ENCODE measurements at places on chromosomes 7 and 10.

GRCh38 chr10:18210711-18211110 lies 70.5 kb downstream of the CACNB2 start:
- H3K27ac ChIP-seq = no peak overlapping the region
- H3K27me3 ChIP-seq = no peaks in the 10 kb centered on the region
- H3K4me1 ChIP-seq = no peaks in the 10 kb centered on the region
- H3K4me3 ChIP-seq = no peak overlapping the region

DNA sequence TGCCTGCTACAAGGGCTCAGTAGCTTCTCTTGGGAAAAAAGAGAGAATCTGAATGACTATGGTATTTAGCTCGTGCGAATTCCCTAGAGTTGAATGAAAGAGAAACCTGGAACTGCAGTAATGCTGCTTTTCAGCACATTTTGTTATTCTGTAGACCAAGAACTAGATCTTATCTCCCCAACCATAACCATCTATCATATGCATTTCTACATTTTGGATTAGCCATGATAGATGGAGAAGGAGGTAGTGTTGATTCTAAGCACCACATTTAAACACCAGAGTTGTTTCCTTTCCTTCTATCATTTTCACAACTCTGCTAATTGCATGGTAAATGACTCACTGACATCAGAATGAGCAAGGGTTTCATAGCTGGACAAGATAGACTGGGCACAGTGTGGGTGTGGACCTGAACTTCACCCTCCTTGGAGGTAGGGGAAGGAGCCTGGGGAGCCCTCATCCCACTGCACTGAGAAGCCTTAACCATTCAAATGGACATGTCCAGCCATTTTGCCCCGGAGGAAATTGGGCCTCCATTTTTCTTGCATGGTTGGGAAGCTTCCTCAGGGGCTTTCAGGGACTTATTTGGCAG lies 55.3 kb upstream of the BMPER start:
- H3K27ac ChIP-seq = no peak overlapping the region
- H3K36me3 ChIP-seq = no peaks in the 10 kb centered on the region
- H3K4me3 ChIP-seq = no peak overlapping the region
- no peaks in the 10 kb centered on the region for H3K4me1 ChIP-seq

DNA sequence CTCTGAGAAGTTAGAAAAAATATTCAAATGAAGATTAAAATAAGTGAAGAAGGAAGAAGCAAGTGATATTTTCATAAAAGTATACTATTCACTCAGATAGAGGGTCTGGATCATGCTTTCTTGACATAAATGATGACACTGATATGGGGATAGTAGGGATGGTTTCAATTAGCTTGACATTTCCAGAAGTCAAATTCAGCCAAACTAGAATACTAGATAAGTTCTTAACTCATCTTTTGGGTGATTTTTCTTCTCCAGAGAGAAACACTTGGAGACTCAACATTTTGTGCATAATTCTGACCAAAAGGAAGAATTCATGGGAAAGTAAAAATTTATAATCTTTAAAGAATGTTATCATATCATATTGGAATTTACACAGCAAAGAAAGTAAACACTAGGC lies 152.0 kb upstream of the LRGUK start:
- no peak for DNase-seq
- H3K27ac ChIP-seq = no peak overlapping the region
- H3K4me1 ChIP-seq = no peaks in the 10 kb centered on the region
- no peaks in the 10 kb centered on the region for H3K36me3 ChIP-seq

- peaks cover 32% of the 10 kb centered on the region for H3K36me3 ChIP-seq
- H3K27ac ChIP-seq = no peak overlapping the region
- H3K27me3 ChIP-seq = no peaks in the 10 kb centered on the region
- no peak overlapping the region for H3K4me3 ChIP-seq
- no peak for DNase-seq
Observed at GRCh38 chr7:608954-609353, 89.3 kb upstream of the PDGFA start.

All from activated CD4-positive, alpha-beta T cell treated with anti-CD3 and anti-CD28 coated beads, Interleukin-2, amount 10 ng/mL, durations not matched to agents 24 days and 14 days (primary cell).